Tibial nerve (tissue), 4 donors: ENCODE measurements at places on chromosomes 1 and 21. TPM values are rescaled to one million over a fixed set of nuclear protein-coding genes. Genes with fewer than 3 reads are reported as not detected.

UTP11 gene
- 36.8 TPM for total RNA-seq

OR2L2 gene
- not detected for total RNA-seq

OLFM3 gene
- not detected for total RNA-seq

SPATC1L gene
- total RNA-seq = 12.9 TPM

FCRL5 gene
- 0.21 TPM for total RNA-seq

SGIP1 gene
- 5.0 TPM for total RNA-seq

LYPD8 gene
- total RNA-seq = not detected

OR2T8 gene
- total RNA-seq = not detected

TSPEAR gene
- not detected for total RNA-seq

HPCAL4 gene
- not detected for total RNA-seq

CDCA8 gene
- total RNA-seq = 0.66 TPM

LCE6A gene
- not detected for total RNA-seq

CCDC27 gene
- total RNA-seq = not detected

S100A9 gene
- 65.9 TPM for total RNA-seq

HES4 gene
- total RNA-seq = 70.8 TPM

KIF26B gene
- total RNA-seq = 1.7 TPM

MCOLN2 gene
- total RNA-seq = 8.2 TPM

SPATA46 gene
- total RNA-seq = not detected

CERS2 gene
- total RNA-seq = 168 TPM

PTPRU gene
- 75.6 TPM for total RNA-seq

DRAXIN gene
- under 0.01 TPM for total RNA-seq

PRKAA2 gene
- 7.8 TPM for total RNA-seq

LCE4A gene
- not detected for total RNA-seq

PRR9 gene
- total RNA-seq = not detected

BRDT gene
- total RNA-seq = not detected

MT1HL1 gene
- not detected for total RNA-seq

SLC6A9 gene
- total RNA-seq = 0.42 TPM

C1orf35 gene
- total RNA-seq = 26.4 TPM

KCNJ10 gene
- total RNA-seq = 13.5 TPM

C8B gene
- not detected for total RNA-seq

MSH4 gene
- 0.98 TPM for total RNA-seq

IL20 gene
- total RNA-seq = not detected
